HuH-7 (cell line): ENCODE measurements at places on chromosomes 3 and 15.

GRCh38 chr15:84748274-84749110 lies at the start of gene ZNF592:
ZNF592 (plus strand) TSS chr15:84748592; CDS start chr15:84782676, 34,084 bp downstream.
- peak; percentile 64 for DNase-seq

DNA sequence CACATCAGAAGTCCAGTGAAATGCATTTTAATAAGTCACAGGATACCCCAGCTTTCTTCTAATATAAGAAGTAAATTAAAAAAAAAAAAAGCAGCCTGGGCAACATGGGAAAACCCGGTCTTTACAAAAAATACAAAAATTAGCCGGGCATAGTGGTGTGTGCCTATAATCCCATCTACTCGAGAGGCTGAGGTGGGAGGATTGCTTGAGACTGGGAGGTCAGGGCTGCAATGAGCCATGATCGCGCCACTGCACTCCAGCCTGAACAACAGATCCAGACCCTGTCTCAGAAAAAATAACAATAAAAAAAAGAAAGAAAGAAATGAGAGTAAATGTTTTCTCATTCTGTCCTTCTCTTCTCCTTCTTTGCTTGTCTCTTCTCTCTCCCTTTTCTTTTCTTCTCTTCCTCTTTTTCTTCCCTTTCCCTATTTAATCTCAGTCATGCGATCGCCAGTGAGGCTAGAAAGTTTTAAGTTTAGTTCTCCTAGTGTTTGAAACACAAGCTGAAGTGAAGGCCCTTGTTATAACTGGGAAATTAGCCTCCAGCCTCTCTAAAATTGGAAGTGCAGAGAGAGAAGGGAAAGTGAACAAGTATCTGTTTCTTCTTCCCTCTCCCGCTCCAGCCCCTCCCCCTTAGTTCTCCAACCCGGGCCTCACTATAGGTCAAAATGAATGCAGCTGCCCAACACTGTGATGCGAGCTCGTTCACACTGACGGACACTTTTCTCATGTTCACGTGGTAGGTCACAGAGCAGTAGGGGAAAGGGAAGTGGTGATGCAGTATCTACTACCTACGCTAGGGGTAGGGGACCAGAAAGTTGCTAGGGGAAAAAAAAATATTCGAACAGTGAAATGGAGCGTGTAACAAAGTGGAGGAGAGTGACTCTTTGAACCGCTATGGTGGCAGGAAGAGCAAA lies 23.5 kb upstream of the TSC22D2 start:
- DNase-seq, result peak; percentile 46

- DNase-seq, result no peak
These were observed 1.3 kb downstream of the INKA1 start for GRCh38 chr3:49804141-49805041.

GRCh38 chr15:89837134-89837829 lies 22.6 kb upstream of the ANPEP start:
- no peak for DNase-seq

DNA sequence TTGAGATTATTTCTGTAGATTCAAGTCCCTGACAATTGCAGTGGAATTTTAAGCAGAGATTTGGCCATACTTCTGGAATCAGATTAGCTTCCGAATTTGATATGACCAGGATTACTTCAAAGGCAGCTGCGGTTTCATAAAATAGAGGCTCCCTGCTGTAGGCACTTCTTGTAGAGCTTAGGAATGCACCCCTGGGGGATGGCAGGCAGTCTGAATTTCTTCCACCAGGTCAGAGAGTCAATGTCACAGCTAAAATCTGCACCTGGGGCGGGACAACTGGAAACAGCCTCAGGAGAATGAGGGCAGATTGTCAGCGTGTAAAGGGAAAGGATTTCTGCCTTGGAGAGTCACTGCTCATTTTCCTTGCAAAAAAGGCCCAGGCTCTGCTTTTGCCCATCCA lies 182.6 kb downstream of the ARRDC4 start:
- no peak for DNase-seq
